ENCODE measurements at places on chromosomes 2 and 18.
A peak's percentile ranks its signal among the peaks of the same experiment; 100 is the strongest.

- no peak for DNase-seq
These were observed 129.4 kb upstream of the SRD5A2 start for GRCh38 chr2:31710121-31710520.

DNA sequence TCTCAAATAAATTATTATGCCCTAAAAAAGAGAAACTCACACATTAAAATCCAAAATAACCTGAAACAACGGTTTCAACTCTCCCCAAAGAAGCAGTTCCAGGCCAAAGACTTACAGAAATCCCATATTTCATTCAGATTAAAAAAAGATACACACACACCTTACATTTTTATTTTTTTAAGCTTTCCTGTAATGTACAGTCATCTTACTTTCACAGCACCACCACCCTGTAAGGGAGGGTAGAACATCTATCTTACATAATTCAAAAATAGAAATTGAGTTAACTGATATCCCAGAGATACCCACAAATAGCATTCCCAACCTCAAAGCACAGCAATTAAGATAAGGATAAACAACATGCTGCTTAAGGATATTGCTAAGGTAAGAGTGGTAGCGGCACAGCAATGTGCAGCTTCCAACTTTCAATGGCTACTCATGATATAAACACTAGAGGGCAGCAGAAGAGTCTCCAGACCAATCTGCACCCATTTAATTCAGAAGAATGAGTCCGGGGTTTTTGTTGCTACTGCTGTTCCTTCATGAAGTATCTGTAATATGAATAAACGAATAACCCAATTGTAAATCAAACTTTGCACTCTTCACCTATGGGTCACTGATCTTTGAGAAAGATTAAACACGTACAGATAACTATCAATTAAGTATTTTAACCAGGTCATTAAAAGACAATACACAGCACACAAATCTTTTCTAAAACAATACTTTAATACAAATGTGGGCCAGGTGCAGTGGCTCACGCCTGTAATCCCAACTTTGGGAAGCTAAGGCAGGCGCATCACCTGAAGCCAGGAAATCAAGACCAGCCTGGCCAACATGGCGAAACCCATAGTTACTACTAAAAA is 11.3 kb downstream of the GFPT1 start:
- DNase-seq, result peak; percentile 57

DNA sequence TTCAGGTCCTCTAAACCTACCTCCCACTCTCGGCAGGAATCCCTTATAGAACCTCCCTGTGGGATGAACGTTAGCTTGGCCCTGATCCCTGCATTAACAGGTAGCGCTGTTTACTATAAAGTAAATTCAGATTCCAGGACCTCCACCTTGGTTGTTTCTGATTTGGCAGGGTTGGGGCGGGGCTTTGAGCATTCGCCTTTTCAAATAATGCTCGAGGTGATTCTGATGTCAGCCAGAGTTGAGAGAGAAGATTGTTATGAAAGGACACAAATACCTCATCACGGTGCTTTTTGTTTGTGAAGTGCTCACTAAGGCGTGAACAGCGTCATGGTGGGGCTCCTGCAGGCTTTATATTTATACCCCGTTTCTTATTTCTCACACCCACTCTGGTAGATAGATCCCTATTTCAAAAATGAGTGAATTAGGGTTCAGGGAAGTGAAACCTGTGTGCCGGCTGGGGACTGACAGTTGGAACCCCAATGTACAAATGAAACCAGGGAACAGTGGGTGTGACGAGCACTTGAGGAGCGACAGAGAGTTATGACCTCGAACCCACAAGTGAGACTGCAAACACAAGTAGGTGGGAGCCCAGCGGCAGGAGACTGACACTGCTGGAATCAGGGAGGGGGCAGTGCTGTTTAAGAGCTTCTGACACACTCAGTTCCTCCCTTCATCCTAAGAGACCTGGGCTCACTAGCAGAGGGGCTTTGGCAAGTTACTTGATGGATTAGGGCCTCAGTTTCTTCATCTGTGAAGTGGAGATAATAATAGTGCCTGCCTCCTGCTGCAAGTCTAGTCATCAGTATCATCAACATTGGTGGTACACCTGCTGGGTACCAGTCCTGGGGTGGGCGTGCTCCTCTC is 14.2 kb upstream of the CXCR4 start:
- DNase-seq, result no peak

GRCh38 chr2:162126111-162126519 is 25.9 kb downstream of the GCG start:
- DNase-seq, result no peak

- DNase-seq, result no peak
These were observed 104.9 kb downstream of the VWA3B start for GRCh38 chr2:98191883-98192282.

DNA sequence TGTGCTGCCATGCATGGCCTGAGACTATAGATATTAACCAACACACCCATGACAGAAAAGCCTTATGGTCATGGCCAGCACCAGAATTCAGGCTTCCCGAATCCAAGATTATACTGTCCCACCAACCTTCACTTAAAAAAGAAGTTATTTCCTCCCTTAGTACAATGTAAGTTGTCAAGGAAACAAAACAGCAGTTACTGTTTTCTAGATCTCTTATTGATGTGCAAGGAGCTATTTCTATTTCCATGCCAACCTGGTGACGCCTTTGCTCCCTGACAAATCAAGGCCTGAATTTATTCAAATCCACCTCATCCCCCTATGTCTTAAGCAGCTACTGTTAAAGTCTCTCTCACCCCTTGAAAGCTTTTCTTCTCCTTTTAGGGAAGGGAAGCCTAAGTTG is 249.3 kb downstream of the ZNF521 start:
- no peak for DNase-seq

DNA sequence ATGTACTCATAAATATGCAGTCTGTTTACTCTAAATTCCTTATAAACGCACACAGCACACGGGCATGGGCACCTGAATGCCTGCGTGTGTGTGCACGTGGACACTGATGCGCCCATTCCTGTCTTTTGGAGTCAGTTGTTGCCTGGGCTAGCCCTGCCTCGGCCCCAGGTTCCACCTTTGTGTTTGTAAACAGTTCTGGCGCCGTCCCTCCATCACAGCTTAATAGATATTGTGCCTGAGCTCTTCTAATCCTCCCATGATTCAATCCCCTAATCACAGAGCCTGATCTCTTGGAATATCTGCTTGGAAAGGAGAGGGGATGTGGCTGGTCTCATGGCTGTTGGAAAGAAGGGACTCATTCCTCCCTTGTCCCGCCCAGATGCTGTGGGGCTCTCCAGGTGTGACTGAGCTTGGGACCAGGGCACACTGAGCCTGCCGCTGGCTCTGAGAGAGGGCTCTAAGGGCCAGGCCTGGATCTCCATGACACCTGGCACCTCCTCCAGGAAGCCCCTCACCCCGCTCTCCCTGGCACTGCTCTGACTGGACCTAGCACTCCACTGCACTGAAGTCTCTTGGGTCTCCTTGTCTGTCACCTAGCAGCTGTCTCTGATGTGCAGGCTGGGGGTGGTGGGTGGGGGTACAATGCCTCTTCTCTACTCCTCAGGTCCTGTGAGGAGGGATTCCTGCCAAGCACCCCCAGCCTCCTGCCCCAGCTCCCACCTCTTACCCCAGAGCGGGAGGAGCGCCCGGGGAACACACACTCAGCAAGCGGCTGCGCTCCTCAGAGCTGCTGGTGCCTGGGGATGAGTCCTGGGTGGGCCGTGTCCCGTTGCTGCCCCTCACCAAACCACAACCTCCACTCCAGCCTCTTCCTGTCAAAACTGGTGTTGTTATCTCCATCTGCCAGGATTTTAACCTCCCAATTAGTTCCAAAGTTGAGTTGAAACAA is 181.3 kb downstream of the INHBB start:
- DNase-seq, result no peak

DNA sequence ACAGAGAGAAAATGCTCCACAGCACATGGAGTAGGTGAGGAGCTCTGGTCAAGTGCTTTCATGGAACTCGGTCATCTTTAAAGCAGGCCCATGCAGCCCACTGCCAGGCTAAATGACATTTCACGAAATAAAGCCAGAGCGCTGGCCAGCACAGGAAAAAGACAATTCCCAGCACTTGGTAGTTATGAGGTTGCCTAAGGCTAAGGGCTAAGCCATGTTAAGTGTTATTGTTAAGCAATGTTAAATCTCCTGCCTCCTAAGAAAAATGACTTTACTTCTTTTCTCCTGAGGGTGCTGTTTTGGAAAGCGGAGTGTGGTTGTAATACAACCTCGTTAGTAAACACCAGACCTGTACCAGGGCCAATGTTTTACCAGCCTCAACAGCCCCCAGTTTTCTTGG is 125.9 kb upstream of the NRP2 start:
- no peak for DNase-seq

GRCh38 chr2:199303728-199304177 is 154.0 kb downstream of the SATB2 start:
- DNase-seq, result no peak

DNA sequence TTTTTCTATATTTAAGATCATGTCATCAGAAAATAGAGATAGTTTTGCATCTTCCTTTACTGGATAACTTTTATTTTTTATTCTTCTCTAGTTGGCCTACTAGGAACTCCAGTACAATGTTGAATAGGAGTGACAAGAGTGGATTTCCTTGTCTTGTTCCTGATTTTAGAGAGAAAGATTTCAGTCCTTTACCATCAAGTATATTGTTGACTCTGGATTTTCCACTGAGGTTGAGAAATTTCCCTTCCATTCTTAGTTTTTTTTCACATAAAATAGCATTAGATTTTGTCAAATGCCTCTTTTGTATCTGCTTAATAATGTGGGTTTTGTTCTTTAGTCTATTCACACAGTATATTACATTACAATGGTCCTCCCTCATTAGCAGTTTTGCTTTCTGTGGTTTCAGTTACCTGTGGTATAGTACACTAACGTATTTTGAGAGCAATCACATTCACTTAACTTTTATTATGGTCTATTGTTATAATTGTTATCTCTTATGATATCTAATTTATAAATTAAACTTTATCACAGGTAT is 105.5 kb downstream of the THADA start:
- DNase-seq, result no peak

GRCh38 chr2:100408941-100409340 is 8.5 kb downstream of the CHST10 start:
- no peak for DNase-seq

GRCh38 chr2:238895891-238896600 is 48.2 kb downstream of the TWIST2 start:
- DNase-seq, result no peak

GRCh38 chr18:55115606-55116005 is 156.3 kb upstream of the CCDC68 start:
- no peak for DNase-seq

- DNase-seq, result peak; percentile 60
These were observed 32.2 kb downstream of the FTCDNL1 start for GRCh38 chr2:199818754-199819153.

GRCh38 chr18:6752202-6752860 is 22.8 kb downstream of the ARHGAP28 start:
- no peak for DNase-seq

- DNase-seq, result no peak
These were observed 29.4 kb downstream of the ZFP36L2 start for GRCh38 chr2:43196768-43197587.

DNA sequence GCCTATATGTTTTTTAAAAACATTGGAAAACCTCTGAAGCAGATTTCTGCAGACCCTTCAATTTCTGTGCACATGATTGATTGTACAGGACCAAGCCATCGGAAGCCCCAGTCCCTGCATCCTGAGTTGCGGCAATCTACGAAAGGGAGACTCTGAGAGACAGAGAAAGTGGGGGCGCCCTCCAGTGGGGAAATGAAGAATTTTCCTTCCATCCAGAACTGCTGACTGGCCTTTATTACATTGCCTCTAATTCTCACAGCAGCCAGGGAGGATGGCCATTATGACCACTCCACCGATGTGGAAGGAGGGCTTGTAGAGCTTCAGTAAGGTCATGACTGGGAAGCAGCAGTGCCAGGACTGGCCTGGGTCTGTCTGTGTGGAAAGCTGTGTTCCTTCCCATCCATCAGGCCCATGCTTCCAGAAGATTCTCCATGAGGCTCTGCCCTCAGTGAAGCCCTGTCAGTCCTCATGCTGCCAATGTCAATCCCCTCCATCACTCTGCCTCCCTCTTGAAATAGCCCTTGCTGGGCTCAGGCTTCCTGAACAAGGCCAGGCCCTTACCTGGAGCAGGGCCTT is 20.0 kb upstream of the RESP18 start:
- peak; percentile 65 for DNase-seq

DNA sequence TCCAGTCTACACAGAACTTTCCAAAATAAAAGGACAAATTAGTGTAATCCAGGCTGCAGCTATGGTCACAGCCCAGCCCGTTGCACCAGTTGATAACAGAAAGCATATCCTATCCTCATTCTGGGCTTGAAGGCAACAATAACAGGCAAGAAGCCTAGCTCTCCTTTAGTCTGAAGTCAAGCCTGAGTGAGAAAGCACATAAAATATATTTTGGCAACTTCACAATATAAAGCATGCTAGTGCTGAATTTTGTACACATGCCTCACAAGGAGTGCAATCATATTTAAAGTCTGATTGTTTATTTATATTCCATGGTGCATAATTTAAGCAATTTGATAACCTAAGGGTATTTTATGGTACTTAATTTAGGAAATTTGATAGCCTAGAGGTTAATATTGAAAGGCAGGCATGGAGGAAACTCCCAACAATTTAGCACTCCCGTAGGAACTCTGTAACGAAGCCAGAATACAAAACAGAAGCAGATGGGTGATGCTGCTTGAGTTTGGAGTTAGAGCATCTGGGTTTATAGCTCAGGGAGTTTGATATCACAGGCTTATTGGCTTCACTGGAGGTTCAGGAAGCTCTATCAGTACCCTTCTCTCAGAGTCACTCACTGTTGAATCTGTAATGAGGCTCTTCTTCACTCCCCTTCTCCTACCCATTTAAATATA is 1199.1 kb upstream of the GYPC start:
- peak; percentile 46 for DNase-seq

- no peak for DNase-seq
These were observed 10.3 kb downstream of the ALPI start for GRCh38 chr2:232466221-232466620.

DNA sequence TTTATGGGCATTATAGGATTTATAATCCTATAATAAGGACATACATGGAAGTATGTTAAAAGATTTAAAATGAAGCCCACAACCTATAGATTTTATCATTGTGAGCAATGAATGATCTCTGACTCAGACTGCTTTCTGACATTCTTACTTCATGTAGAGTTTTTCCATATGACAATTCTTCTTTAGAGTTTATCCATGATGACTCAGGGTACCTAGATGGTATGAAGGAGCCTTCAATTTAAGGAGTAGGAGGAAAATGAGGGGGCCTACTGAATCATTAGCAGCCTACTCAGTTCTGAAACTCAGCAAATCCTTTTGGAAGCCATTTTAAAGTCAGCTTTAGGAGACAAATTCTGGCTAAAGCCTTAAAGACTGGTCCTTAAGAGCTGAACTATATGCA is 10.4 kb downstream of the PELI1 start:
- no peak for DNase-seq
